ENCODE measurements at places on chromosomes 5 and 9.

DNA sequence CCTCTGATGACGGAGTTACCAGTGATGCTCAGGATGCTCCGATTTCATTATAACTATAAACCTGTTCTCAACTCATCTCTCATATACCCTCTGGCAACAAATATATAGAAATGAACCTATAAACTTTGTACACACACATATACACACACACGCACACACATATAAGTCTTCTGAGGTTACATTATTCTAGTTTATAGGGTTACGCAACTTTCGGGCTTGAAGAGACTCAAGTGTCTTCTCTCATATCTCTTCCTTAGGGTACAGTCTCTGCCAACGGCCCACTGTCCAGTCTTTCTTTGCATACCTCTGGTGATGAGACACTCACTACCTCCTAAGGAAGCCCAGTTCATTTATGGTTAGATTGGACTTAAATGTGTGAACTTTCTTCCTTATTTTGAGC is 69.4 kb upstream of the TBC1D2 start:
- no peak for DNase-seq

DNA sequence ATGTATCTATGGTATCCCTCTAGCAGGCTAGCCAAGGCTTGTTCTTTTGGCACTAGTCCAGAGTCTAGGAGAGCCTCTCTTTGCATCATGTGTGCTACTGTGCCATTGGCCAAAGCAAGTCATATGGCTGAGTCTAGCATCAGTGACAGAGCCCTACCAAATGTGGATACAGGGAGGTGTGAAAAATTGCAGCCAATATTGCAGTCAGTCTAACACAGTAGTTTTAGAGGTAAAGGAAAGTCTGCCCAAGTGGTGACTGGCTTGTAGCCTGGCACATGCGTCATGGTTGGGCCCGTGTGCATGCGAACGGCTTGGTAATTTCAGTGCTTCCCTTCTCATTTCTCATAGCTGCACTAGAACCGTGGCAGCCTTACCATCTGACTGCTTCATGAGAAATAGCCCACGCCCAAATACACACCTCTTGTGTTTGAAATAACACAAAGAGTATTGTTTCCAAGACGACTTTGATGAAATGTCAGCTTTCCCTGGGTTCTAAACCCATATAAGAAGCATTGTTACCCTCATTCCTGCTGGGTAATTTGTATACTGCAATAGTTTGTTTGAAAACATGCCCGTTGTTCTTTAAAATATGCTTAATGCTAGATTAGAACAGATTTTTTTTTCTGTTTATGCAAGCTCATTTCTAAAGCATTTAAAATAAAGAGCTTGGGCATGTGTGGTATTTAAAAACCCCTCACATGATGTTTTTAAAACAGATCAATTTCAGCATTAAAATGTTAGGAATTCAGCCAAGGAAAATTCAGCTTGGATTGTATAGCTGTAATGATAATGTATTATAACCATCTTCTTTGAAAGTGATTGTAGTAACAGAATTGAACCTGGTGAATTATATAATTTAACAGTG is 113.2 kb downstream of the TLE4 start:
- no peak for DNase-seq

GRCh38 chr5:126562823-126563222 is 32.2 kb downstream of the ALDH7A1 start:
- DNase-seq = no peak

- peak; percentile 88 for DNase-seq
Measured at GRCh38 chr5:141003791-141004611, 37.7 kb downstream of the PCDHAC2 start.

GRCh38 chr5:115947260-115947659 is 15.0 kb upstream of the LVRN start:
- DNase-seq = no peak

DNA sequence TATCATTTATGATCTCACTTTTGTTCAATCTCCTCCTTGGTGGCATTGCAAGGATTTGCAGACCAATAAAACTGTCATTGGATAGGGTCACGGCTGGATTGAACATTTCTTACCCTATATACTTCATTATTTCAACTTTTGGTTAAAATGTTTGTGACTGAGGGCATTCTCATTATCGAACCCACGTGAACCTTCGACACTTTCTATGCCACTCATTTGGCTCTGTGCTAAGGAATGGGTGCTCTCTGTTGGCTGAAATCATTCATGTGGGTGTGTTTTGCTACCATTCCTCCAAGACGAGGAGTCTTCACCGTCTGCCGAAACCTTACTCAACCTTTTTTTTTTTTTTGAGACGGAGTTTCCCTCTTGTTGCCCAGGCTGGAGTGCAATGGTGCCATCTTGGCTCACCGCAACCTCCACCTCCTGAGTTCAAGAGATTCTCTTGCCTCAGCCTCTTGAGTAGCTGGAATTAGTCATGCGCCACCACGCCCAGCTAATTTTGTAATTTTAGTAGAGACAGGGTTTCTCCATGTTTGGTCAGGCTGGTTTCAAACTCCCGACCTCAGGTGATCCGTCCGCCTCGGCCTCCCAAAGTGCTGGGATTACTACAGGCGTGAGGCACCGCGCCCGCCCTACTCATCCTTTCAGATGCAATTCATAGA is 62.5 kb downstream of the CSNK1A1 start:
- DNase-seq = no peak

DNA sequence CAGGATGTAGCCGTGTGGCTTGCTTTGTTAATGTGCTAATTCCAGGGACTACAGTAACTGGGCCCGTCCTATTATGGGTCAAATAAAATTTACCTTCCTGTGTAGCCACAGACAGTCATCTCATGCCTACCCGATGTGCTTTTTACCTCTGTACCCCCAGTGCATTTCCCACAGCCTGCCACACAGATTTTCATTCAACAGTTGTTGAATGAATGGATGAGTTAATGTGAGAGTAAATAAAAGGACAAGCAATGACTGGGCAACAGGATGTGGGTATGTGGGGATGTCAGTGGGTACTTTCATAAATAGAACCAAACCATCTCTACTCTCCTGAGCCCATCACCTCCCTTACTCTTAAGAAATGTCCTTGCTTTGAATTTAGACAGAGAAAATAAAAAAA is 441.2 kb upstream of the ZNF462 start:
- DNase-seq = no peak

DNA sequence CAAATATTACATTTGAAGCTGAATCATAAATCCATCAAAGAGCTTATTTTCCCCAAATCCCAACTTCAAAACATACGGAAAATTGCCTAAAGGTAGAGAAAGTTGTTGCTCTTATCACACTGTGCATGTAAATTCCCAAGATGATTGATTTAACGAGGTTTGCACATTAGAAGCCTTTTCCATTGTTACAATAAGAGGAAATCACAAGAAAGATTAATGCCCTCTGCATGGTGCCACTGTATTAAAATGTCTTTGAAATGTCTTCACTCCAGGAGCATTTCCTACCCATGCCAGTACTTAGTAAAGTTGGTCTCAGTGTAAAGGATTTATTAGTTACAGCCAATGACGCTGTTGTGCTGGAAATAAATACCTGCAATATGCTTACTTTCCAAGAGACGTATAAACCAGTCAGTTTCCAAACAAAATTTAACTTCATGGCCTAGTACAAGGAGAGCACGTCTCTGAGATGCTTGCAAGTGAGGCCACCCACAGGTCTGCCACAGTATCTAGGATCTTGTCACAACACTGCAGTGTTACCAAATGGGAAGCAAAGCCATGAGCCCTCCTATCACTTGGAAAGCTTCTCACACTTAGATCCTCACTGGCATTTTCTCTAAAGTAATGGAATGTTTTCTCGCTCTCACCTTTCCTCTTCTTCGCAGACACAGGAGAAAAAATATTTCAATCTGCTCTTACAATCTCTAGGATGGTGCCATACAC is 112.4 kb downstream of the CETN3 start:
- no peak for DNase-seq

- DNase-seq = no peak
Measured at GRCh38 chr9:38186404-38187115, 117.5 kb upstream of the SHB start.

GRCh38 chr9:21015129-21015815 is 16.2 kb downstream of the HACD4 start:
- DNase-seq = no peak

DNA sequence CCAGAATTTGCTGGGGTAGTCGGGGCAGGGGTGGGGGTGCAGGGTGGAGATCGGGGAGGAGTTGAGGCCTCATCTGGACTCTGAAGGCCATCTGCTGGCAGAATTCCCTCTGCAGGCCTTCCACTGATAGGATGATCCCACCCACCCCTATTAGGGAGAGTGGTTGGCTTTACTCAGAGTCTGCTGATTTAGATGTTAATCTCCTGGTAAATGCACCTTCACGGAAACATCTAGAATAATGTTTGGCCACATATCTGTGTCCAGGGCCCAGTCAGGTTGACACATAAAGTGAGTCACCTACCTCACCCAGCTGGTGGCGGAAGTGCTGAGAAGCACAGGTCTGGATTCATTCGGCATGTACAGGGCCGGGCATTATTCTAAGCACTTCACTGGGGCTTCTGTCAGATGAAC is 50.0 kb downstream of the DAPK1 start:
- no peak for DNase-seq
